Inflammatory macrophage treated with lipopolysaccharide for 4 hours (primary cell): ENCODE measurements at places on chromosomes 6 and 20.

DNA sequence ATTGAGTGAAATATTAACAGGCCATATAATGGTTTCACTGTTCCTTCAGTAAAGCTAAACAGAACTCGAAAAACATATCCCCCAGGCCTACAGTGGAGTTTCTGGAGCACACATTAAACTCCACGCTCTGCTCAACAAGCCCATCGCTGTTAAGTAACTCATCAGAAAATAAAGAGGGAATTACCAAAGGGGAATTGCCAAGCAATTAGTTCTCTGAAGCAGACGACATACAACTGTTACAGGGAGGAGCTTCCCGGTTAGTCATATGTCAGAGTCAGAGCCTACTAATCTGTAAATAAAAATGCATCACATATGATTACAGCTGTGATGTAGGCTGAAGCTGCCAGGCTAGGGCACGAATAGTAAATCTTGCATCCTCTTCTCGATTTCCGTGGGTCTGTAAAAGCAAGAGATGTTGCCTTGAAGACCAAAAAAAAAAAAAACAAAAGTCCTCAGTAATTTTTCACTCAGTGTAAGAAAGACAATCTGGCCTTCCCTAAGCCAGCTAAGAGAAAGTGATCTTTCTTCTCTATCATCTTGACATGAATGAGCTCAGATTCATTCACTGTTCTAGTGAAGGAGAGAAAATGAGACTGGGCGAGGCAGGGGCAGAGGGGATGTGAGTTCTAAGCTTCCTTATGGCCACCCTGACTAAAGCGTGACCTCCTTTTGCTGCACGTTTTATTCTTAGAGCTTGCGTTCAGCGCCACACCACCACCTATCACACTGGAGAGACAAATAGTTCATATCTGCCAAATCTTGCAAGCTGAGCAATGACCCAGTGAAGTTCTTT is 13.8 kb downstream of the ATXN1 start:
- DNase-seq: peak; percentile 87

GRCh38 chr6:149895833-149896271 is 2.1 kb downstream of the RAET1E start:
- DNase-seq: no peak

DNA sequence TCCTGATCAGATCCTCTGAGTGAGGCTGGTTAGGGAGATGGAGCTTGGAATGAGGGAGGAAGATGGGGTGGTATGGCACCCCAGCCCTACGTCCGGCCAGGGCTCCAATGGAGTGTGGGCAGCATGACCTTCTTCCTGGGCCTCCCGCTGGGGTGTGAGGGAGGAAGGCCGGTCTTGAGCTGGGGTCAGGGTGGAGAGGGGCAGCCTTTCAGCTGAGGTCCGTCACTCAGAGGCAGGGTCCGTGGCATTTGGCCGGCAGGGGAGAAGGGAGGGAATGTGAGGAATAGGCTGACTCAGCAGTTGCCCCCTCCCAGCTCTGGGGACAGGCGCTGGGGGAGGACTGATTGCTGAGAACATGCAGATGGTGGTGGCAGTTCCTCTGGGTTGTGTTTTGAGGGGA is 25.5 kb upstream of the VEGFA start:
- no peak for DNase-seq

GRCh38 chr20:47334022-47334551 is 22.4 kb downstream of the ZMYND8 start:
- DNase-seq: peak; percentile 52

DNA sequence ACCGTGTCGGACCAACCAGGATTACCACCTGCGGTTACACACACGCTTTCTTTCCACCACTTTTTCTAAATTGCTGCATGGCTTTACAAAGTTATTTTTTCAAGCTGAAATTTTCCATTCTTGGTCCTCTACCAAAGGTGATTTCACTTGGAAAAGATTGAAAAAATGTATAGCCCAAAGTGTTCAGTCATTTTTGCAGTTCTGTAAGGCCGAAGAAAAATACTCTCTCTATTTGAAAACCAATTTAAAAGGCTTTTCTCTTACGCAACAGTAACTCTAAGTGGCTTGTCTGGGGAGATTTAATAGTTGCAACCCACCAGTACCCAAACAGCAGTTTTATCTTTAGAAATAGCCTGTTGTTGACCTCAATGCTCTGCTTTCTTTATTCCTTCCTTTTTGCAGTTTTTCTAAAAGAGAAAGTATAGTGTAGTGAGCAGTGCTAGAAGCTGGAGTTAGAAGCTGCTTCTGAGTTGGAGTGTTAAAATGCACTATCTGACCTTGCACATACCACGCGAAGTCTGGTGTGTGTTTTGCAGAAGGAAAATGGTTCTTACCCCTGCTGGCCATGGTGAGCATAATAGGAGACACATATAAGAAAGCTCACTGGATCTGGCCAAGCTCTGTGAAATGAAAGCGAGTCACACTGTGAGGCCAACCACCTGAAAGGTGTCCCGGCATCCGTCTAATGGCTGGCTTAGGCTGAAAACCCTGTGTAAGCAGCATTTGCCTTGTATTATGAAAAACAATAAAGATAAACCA is 271.6 kb upstream of the PRND start:
- no peak for DNase-seq

GRCh38 chr20:59439243-59439642 is 138.8 kb downstream of the EDN3 start:
- DNase-seq: no peak

GRCh38 chr6:70131528-70131927 is 171.4 kb downstream of the COL9A1 start:
- no peak for DNase-seq

- DNase-seq: no peak
Measured at GRCh38 chr6:69735027-69735426, 61.8 kb downstream of the LMBRD1 start.

DNA sequence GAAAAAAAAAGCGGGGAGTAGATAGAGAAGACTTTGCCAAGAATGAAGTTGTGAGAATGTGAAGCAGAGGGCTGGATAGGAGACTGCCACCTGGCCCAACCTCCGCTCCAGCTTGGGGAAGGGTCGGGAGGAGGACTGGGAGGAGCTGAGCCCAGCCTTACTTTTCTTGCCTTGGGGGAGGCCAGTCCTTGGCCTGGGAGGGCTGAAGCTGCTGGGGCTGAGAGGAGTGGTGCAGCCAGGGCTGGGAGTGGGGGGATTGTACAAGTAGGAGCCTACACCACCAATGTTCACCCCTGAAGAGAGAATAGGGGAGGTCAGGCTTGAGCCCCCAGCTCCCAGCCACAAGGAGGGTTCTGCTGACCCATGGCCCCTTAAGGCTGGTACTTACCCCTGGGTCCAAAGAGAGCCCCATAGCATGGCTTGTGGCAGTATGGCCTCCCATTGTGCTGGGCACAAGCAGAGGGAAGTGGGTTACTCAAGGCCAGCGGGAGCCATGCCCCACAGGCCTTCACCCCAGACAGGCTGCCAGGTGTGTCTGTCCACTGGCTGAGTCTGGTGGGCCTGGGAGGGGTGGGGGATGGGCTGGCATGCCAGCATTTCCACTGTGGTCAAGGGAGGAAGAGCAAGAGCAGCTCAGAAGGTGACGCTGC is 1.1 kb downstream of the CRIP3 start:
- DNase-seq: no peak

DNA sequence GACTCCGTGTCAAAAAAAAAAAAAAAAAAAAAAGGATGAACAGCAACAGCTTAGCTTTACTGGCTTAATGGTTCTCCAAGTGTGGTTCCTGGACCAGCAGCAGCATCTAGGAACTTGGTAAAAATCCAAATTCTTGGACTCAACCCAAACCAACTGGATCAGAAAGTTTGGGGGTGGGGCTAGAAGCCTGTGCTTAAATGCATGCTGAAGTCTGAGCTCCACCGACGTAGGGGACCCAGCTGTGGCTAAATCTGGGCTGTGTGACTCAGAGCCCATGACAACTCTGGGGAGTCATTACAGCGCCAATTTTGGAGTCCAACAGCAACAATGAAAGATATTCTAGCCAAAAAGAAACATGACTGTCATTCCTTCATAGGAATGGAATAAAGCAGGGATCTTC is 13.6 kb upstream of the CHD6 start:
- peak; percentile 16 for DNase-seq

DNA sequence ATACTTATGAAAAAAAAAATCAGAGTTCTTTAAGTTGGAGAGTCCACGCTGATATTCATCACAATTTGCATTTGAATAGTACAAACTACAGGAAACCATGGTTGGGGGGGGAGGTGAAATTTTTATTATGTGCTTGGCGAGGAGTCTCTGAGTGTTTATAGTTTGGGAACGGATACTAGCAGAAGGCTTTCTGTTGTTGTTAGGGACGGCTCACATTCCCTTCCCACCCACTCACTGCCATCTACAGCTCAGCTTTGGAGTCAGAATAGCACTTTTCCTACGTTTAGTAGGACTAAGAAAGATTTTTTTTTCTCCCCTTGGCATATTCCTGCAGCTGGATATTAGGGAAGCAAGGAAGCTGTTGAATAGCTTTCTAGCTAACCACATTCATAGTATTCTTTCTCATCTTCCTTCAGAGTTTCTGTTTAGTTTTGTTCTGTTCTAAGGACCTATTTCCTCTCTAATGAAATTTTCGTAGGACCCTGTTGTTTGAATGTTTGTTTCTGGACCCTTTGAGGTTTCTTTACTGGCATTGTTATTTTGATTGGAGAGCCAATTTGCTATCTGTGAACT is 235.1 kb upstream of the ZNF217 start:
- peak; percentile 48 for DNase-seq

- DNase-seq: no peak
Measured at GRCh38 chr6:133871131-133871530, 17.8 kb upstream of the TCF21 start.

GRCh38 chr6:1618311-1619097 is 8.8 kb downstream of the FOXC1 start:
- DNase-seq: no peak

DNA sequence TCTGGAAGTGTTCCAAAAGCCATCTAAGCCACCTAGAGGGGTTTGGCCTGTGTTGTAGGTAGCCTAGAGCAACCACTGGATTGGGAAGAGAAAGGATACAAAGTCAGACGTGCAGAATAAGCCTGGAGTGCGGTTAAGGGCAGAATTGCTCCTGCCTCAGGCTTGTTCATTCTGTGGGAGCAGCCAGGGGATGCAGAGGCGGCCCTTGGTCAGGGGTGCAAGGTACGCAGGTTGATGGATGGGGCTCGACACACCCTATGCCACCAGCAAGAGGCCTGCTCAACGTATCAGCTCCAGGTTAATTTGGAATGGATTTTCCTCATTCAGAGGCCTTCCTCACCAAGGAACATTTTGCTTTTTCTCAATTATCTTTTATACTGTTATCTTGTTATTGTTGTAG is 129.8 kb downstream of the SLC23A2 start:
- no peak for DNase-seq

- no peak for DNase-seq
Measured at GRCh38 chr20:11807054-11808048, 110.3 kb upstream of the BTBD3 start.

DNA sequence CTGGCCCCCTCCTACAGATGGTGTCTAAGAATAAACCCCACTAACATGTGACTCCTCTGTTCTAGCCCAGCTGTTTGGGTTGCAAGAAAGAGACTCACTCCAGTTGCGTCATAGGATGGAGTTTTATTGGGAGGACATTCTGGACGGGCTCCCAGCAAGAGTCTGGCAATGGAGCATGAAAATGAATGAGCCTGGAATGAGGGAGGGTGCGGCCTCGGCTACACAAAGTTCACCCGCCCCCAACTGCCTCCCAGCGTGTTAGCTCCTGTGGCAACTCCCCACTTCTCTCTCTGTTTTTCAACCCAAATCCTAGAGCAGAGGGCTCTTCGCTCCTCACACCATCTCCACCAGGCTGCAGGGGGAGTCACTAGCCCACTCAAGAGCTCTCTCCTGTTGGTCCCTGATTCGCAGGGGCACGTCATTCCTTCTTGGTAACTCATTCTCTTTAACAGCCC is 5.1 kb upstream of the ADAM33 start:
- no peak for DNase-seq

GRCh38 chr6:162849269-162849668 is 121.5 kb downstream of the PACRG start:
- no peak for DNase-seq

DNA sequence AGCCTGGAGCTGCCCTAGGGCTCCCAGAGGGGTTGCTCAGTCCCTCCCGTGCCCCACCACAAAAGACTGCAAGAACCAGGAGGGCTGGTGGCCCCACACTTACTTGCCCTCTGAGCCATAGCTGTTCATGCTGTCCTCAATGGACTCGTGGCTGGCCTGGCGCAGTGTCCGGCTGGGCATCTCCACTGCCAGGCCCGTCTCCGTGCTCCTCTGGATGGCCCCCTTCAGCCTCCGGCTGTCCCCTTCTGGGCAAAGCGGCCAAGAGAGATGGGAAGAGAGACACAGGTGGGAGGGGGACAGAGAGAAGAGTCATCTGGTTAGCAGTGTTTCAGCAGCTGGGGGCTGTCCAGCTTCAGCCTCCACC is 25.5 kb downstream of the KCNK15 start:
- no peak for DNase-seq

DNA sequence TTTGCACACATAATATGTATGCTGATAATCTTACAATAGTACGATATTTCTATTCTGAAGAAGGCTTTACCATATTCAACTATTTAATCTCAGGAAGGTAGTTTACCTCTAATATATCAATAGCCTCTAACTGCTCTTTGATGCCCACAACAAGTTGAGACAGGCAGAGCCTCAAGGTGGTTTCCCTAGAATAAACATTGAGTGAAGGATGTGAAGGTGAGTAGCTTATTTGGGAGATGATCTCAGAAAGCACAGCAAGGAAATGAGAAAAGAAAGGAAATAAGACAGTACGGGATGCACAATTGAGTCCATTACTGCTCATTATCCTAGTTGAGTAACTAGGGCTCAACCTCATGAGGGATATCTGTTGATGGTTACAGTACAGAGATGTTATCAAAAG is 638.4 kb downstream of the MAFB start:
- no peak for DNase-seq

- DNase-seq: no peak
Measured at GRCh38 chr6:107936162-107936909, 21.7 kb downstream of the SEC63 start.

GRCh38 chr20:62726276-62726675 is 17.6 kb downstream of the NTSR1 start:
- DNase-seq: no peak

- no peak for DNase-seq
Measured at GRCh38 chr6:101458336-101458735, 64.8 kb downstream of the GRIK2 start.

GRCh38 chr20:19817017-19817416 is 59.0 kb downstream of the RIN2 start:
- no peak for DNase-seq

DNA sequence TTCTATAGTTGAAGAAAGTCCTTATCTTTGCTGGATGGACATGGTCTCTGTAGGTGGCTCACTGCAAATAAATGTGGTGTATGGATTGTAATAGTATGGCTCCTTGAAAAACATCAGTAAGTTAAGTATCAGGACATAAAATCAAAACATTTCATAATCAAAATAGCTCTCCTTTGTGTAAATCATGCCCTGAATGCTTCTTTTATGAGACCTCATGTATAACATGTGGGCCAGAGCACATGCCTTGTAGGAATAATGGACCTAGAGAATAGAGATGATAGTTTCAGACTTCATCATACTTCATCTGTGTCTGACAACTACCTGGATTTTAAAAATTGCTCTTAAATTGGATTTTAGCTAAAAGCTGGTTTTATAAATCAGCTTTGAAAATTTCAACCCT is 159.9 kb downstream of the ASCC3 start:
- DNase-seq: no peak

GRCh38 chr6:29845405-29846006 is 17.9 kb downstream of the HLA-G start:
- DNase-seq: no peak
